A673 (cell line): ENCODE measurements at places on chromosomes 7 and 10. TPM values are rescaled to one million over a fixed set of nuclear protein-coding genes. Genes with fewer than 3 reads are reported as not detected.

DNA sequence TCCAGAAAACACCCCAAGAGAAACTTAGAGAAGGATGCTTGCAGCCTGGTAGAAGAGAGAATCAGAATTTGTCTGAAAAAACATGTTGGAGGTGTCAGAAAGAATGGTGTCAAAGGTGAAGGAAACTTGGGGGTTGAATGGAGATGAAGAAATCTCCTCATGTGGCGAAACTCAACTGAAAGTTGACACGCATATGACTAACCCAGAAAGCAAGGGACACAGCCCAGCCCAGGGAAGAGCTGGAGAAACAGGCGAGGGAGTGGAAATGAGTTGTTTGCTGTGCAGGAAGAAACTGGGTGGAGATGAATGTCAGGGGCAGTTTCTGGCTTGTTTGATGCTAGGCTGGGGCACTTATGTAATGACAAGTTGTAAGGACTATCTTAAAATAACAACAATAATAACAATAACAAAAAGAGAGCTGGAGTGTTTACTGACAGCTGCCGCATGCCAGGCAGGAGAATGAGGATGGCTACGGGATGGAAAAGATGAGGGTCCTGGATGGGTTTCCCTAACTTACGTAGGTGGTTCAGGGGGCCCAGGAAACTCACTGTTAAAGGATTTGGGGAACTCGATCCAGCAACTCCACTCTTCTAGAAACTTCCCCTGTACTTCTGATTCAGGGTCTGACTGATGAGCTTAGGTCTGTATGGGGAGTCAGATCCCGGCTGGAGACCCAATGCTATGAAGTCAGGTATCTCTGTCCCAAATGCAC lies 57.4 kb downstream of the MAP3K8 start:
- no peak for DNase-seq

DNA sequence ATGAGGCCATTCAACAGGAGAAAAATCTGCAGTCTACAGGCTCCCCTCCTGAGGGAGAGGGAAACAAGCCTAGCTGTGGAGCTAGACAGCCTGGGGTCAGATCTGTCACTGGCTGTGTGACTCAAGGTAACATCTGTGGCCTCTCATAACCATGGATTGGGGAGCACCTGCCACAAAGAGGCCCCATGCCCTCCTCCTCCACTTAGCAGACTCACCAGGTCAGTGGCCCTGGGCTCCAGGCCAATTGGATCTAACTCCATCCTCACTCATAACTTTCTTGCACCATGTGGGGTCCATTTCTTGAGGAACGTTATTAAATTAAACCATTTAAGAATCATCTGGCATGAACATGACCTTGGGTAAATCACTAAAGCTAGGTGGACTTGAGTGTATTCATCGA lies 1.8 kb downstream of the GDF10 start:
- DNase-seq, result no peak

DNA sequence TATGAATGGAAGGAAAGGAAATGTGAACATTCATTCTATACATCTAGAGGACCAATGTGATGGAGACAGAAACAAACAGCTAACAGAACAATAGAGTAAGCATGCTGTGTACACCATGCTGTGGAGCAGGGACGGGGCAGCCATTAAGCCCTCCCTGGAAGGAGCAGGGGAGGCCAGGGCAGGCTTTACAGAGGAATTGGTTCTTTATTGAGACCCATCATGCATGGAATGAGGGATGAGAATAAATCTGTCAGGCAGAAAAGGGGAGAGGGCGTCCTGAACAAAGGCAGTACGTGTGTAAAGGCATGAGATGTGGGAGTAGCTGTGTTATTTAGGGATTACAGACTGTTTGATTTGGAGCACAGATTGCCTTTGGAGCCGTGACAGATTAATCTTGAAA lies 35.2 kb downstream of the STK17A start:
- peak; percentile 69 for DNase-seq

The RGS10 gene
- total RNA-seq, result 16.6 and 18.4 TPM in 2 replicates

- DNase-seq, result no peak
Measured at GRCh38 chr7:123275036-123275753, 75.4 kb upstream of the SLC13A1 start.

The ANKRD61 gene
- 0.98 and 1.1 TPM in 2 replicates for total RNA-seq

DNA sequence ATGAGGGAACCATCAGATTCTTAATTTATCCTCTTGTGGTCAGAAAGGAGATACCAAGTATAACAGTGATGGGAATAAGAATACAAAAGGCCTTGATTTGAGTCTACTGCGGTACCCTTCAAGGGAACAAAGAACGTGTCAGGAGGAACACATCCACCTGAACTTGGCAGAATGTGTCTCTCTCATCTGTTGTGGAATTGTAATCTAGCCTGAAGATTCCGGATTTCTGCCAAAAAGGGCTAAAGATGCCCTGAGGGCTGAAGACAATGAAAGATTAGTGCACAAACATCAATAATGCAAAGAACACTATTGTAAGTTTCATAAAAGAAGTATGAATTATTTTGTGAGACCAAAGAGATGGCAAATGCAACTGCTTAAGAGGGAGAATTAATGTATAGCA lies 134.8 kb downstream of the RELN start:
- no peak for DNase-seq

The MRPS16 gene
- total RNA-seq, result 150 and 164 TPM in 2 replicates

The CFTR gene
- 0.19 and 0.37 TPM in 2 replicates for total RNA-seq

GRCh38 chr10:22597138-22597537 lies 117.2 kb downstream of the PIP4K2A start:
- no peak for DNase-seq

DNA sequence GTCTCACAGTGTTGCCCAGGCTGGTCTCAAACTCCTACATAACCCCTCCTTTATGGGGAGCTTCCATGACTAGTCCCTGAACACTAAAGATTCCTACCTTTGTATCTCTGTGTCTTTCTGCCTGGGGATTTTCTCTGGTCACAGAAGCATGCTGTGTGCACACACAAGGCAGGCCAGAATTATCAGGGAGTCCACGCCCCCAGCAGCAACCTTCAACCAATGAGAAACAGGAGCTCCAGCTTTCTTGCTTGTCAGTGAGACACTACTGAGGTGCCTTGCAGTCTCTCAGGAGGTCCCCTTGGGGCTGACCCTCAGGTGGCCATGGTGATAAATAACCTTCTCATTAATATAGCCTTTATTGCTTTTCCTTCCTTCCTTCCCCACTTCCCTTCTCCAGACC lies 45.1 kb upstream of the AUTS2 start:
- no peak for DNase-seq

DNA sequence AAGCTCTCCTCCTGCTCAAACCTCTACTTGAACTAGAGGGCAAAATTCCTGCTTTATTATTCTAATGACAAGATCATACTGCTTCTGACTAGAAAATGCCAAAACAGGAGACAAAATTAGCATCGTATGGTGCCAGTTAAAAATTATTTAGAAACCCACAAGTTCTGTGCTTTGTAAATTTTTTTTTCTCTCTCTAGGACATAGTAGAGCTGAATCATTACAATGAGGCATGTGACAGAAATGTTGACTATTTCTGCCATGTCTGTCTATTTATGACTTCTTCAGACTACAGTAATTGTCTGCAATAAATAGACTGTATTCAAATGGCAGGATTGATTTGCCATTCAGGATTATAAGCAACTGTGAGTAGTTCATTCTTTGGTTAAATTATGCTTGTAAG lies 335.8 kb downstream of the PRPF18 start:
- no peak for DNase-seq

- DNase-seq, result peak; percentile 85
Measured at GRCh38 chr7:90629297-90629918, 33.3 kb downstream of the CDK14 start.

The STEAP1 gene
- total RNA-seq, result 188 and 213 TPM in 2 replicates

- DNase-seq, result no peak
Measured at GRCh38 chr10:79561257-79561656, 1.1 kb upstream of the SFTPA2 start.

GRCh38 chr10:101824736-101825135 lies 6.5 kb upstream of the OGA start:
- no peak for DNase-seq

The ACSM6 gene
- not detected in 2 replicates for total RNA-seq

The RAPGEF5 gene
- 10.7 and 14.9 TPM in 2 replicates for total RNA-seq

GRCh38 chr7:1953199-1954190 lies 279.2 kb downstream of the MAD1L1 start:
- no peak for DNase-seq

The SPACDR gene
- total RNA-seq, result 2.9 and 3.9 TPM in 2 replicates

The STEAP4 gene
- total RNA-seq, result not detected in 2 replicates

DNA sequence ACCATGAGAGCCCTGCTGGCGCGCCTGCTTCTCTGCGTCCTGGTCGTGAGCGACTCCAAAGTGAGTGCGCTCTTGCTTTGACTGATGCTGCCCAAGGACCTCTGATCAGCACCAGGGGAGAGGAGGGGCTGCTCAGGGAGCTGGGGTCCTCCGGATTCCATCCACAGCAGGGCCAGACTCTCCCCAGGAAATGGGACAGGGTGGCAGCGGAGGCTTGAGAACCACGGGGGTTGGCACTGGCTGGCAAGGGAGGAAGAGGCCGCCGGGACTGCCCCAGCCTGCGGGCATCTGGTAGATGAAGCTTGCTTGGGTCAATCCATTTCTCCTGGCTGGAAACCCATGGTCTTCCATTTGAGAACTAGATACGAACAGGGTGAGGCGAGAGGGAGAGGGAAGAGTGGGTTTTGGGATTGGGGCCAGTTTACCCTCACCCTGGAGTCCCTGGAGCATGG lies 647 bp downstream of the PLAU start:
- no peak for DNase-seq

DNA sequence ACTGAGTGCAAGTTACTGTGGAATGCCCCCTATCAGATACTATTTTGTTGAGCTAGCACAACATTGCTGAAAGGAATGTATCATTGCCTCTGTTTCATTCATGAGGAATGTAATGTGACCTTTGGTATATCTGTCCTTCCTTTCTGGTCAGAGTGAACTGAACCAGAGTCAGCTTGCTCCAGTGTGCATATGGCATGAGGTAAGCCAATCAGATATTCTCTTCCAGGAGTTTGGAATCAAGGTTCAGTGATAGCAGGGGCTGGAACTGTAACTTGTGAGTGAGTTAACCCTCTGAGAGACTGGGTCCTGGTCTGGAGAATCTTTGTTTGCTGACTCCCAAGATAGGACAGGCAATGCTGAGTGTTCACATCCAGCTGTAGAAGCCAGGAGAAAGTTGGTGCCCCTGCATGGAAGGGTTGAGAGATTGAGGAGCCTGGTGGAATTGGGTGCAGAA lies 45.3 kb upstream of the OSBPL3 start:
- DNase-seq, result no peak

GRCh38 chr7:155454183-155455112 lies 3.5 kb upstream of the EN2 start:
- no peak for DNase-seq

- DNase-seq, result no peak
Measured at GRCh38 chr10:14056610-14057332, 274.0 kb downstream of the FRMD4A start.

The NEURL1 gene
- total RNA-seq, result 0.50 and 0.52 TPM in 2 replicates

- DNase-seq, result no peak
Measured at GRCh38 chr7:95843286-95843685, 70.9 kb downstream of the DYNC1I1 start.

GRCh38 chr7:28688651-28689050 lies 269.5 kb downstream of the TRIL start:
- no peak for DNase-seq

The WEE2 gene
- total RNA-seq, result 0.09 TPM in 1 of 2 replicates, not detected in the other

The MSMB gene
- not detected in 2 replicates for total RNA-seq

DNA sequence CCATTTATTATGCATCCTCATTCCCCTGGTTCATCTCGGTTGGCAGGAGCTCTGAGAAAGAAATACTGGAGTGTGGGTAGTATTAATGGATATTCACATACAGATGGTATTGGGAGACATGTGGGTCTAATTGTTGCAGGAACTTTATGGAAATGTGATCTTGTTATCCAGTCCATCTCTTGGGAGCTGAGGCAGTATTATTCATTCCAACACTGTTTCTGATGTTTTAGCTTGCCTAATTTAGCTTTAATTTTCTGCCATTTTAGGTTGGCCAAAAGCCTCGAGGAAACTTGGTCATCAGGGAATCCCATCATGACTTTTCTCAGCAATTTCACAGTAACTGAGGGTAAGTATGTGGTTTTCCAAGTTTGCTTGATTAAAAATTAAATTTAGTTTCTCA lies 125.7 kb downstream of the ABCA13 start:
- no peak for DNase-seq

- peak; percentile 96 for DNase-seq
Measured at GRCh38 chr7:91826377-91826776, 54.1 kb downstream of the MTERF1 start.

DNA sequence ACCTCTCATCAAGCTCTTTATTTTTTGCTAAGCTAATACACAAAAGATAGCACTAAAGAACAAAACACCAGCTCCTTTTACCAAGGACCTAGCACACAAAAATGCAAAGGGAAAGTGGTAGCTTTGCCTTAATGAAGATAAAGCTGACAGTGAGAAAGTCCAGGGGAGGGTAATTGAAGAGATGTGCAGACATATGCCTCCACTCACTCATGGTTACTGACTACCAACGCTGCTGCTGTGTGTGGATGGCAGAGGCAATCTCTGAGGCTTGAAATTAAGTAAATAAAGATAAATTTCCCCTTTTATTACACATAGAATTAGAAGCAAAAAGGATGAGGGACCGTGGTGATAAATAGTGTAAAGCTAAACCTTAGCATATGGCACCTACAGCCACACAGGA lies 87.0 kb downstream of the HGF start:
- DNase-seq, result no peak

The SPAM1 gene
- total RNA-seq, result not detected in 2 replicates

The CDHR1 gene
- 0.20 TPM in 1 of 2 replicates, not detected in the other for total RNA-seq

DNA sequence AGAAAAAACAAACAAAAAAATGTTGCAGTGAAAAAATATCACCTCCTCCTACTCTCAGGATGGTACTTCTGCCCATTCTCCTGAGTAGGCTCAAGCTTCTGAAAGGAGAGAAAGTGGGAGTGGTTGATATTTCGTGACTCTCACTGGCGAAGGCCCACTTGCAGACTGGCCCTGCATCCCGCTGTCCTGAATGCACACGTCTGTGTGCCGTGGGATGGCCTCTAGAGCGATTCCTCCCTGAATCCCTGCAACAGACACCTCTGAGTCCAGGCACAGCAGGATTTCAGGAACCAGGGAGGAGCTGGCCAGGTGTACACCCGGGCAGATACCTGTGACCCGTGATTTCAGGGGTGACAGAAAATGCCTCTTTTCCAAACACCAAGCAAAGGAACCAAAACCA lies 319.2 kb downstream of the DPP6 start:
- DNase-seq, result no peak

GRCh38 chr10:129790715-129791446 lies 173.2 kb downstream of the EBF3 start:
- DNase-seq, result no peak

GRCh38 chr10:85851325-85851724 lies 515.3 kb downstream of the GRID1 start:
- peak; percentile 76 for DNase-seq

The DENND11 gene
- 11.9 and 12.3 TPM in 2 replicates for total RNA-seq

DNA sequence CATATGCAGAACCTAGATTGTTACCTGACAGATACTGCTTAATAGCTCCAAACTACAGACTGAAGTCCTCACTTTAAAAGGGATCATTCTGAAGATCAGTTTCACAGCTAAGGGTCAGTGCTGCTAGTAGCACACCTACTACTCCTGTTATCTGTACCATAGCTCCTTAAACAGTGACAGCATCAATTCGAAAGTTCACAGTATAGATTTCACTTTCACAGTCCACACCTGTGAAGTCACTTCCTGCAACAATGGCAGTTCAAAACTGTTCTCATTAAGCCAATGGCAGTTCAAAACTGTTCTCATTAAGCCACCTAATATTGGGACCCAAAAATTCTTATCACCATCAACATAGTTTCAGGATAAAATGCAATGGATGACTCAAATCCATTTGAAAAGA lies 10.7 kb upstream of the FHIP2A start:
- no peak for DNase-seq

GRCh38 chr10:112649006-112649821 lies 202.2 kb downstream of the VTI1A start:
- no peak for DNase-seq
